ENCODE measurements at places on chromosomes 2 and 18. TPM values are rescaled to one million over a fixed set of nuclear protein-coding genes. Genes with fewer than 3 reads are reported as not detected.
A peak's percentile ranks its signal among the peaks of the same experiment; 100 is the strongest.

DNA sequence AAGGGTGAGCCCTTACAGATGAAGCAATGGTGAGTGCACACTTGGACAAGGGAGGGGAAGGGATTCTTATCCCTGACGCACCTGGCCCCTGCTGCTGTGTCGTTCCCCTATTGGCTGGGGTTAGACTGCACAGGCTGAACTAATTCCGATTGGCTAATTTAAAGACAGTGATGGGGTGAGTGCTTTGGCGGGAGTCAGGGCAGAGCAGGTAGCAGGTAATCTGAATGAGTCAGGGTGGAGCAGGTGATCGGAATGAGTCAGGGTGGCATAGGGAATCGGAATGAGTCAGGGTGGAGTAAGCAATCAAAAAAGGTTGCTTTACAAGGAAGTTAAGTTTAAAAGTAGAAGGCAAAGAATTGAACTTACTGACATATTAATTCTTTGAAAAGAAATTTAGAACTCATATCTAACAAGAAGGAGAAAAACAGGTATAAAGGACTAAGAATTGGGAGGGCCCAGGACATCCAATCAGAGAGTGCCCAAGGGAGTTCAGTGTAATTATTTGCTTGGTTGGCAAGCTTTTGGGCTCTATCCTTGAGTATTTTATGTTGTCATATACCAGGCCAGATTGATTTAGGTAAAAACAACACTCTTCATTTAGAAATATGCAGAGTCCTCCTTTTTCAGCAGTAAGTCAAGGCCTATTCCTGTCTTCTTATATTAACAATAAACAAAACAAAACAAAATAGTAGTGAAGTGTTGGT is 52.3 kb upstream of the RALBP1 start:
- DNase-seq: peak; percentile 21

DNA sequence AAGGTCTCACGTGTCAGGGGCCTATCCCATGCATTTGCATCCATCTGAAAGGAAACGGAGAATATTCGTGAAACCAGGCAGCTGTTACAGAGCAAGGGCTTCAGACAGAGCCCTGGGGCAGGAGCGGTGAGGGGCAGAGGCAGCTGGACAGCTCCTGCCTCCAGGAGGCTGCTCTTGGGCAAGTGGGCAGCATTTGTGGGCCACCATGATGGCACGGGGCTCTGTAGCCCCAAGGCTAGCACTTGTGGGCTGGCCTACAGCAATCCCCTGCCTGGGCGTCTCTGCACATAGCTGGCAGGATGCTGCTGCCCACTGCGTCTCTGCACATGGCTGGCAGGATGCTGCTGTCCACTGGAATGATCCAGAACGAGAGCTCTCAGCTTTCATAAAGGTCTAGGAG is 52.8 kb upstream of the PTMA start:
- DNase-seq: no peak

DNA sequence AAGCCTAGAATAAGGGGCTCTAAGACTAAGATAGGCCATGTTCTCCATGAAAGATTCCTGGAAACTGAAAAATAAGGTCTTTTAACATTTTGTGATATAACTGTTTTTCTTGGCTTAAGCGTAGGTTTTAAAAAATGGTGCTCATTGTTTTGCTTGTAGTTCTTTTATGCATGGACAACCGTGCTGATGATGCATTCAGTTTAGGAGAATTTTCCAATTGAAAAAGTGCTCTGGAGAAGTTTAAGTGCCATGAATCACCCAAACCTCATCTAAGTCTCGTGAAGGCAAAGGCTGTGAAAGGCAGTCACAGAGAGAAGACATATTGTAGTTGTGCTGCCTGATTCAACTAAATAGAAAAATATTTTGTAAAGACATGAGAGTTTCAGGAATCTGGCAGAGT is 111.8 kb upstream of the GAREM1 start:
- DNase-seq: no peak

DNA sequence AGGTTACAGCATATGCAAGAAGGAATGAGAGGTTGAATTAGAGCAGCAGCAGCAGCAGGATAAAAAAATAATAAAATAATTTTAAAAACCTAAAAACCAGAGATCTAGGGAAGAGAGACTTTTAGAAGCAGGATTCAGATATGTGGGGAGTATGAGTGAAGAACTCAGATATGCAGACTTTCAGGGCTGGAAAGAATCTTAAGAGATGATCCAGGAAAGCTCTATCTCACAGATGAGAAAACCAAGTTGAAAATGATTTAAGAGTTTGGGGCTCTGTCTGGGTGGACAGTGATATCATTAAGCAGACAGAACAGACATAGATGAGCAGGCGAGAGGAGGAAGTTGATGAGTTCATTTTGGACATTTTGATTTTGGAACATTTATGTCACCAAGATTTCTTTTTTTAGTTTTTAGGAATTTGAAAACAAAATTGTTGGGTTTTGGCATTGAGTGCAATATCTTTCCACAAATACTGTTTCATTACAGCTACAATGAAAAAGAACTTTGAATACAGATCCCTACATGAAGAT is 31.8 kb downstream of the BCL2 start:
- no peak for DNase-seq

- DNase-seq: no peak
Measured at GRCh38 chr2:238963161-238963970, 115.5 kb downstream of the TWIST2 start.

IL36RN gene
- total RNA-seq: not detected

TMEM178A gene
- not detected for total RNA-seq

Measured in A172 (cell line).